Cerebellum (tissue), 4 donors: ENCODE measurements at places on chromosomes 7 and 10.

DNA sequence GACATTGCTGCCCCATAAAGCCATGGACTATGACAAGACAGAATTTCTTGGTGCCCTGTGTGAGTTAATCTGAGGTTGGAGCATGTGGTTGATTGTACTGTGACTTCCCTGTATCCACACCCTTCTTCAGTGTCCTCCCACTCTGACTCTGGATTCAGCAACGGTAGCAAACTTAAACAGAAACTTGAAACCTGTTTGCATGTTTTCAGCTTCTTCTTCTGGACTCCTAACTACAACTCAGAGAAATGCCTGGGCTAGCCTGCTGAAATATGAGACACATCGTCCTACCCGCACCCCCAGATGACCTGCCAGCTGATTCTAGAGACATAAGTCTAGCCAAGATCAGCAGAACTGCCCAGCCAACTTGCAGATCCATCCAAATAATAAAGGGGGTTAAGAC, 78.4 kb downstream of the IPMK start:
- no peak for DNase-seq

DNA sequence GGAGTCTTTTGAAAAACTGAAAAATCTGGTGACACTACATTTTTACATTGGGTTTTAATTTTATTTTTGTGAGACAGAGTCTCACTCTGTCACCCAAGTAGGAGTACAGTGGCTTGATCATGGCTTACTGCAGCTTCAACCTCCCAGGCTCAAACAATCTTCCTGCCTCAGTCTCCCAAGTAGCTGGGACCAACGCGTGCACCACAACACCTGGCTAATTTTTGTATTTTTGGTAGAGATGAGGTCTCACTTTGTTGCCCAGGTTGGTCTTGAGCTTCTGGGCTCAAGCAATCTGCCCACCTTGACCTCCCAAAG, 11.5 kb downstream of the MPLKIP start:
- no peak for DNase-seq

DNA sequence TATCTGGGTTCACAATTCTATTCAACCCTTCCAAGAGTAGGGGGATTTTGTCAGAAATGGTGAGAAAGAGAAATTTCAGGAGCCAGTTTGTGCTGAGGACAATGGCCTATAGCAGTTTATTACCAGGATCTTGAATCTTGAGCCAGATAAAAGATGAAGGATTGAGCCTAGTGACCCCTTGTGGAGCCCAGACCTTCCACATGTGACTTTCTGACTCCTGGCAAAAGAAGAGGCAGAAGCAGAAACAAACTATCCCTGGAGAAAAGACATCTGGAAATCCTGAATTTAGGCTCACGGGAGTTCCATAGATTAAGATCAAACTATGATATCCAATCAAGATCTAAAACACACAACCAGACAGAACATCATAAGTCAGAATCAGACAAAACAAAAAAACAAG, 60.9 kb upstream of the CHRM2 start:
- DNase-seq: no peak

DNA sequence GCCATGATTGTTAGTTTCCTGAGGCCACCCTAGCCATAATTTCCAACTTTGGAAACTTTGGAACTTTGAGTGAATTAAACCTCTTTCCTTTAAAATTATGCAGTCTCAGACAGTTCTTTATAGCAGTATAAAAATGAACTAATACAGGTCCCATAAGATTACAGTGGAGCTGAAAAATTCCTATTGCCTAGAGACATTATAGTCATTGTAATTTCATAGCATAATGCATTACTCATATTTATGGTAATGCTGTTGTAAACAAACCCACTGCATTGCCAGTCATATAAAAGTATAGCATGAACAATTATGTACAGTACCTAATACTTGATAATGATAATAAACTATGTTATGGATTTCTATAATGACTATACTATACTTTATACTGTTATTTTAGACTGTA, 88.0 kb upstream of the TMEM229A start:
- no peak for DNase-seq

- DNase-seq: no peak
Observed at GRCh38 chr10:17647326-17647725, 3.4 kb downstream of the STAM start.

- no peak for DNase-seq
Observed at GRCh38 chr7:70303780-70304179, 705.5 kb downstream of the AUTS2 start.

- DNase-seq: peak; percentile 14
Observed at GRCh38 chr7:35908331-35909216, 107.7 kb downstream of the SEPTIN7 start.

GRCh38 chr7:47942132-47942531, 6.1 kb downstream of the PKD1L1 start:
- DNase-seq: no peak

DNA sequence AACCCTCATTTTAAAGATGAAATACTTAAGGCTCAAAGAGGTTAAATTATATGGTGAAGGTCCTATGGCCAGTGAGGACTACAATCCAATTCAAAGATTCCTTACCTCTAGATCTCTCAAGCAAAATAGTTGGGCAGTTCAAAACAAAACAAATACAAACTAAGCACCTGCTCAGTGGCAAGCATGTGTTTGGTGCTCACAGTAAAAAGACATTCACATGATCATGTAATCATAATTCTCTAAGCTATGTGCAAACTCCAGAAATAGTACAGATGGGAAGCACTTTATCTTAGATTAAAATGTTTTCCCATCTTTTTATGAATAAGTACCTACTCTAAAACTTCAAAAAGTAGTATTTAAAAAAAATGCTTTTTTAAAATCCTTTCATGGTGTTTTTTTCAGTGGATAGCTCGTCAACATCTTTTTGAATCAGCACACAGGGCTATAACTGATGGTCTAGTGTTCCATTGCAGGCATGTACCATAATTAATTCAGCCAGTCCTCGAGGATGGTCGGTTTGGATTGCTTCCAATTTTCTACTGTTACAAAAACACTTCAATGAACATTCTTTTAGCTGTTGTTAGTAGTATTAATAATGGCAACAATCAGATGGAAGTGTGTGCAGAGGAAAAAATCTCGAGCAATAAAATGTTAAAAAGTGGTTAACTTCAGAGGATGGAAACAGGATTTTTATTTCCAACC, 58.4 kb downstream of the CHCHD3 start:
- DNase-seq: no peak

DNA sequence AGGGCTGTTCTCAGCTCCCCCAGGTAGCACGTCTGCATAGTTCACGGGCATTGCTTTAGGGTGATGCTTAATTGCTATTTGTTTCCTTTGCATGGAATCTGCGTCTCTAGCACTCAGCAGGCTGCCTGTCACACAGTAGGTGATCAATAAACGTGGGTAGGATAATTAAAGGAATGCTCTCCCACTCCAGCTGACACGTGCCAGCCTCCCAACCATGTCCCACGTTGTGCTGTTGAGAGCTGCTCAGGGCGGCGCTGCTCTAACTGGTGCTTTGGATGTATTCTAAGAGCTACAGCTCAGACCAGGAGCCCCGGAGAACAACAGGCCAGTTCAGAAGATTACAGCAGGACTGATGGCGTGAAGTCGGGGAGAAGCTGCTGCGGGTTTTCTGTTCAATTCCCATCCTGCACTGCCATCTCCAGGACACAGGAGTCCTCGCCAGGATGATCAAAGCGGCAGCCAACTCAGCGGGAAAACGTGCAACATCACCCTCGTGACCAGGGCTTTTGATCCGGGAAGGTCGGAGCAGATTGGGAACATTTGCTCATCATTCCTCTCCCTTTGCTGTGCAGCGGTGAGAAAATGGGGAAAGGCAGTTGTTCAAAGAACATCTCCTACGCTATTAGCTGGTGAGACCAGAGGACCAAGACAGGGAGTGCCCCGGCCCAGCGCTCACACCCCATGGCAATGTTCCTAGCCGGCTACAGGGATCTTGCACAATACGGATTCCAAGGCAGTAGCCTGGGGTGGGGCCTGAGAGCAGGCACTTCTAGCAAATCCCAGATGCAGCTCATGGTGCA, 50.5 kb upstream of the FOXK1 start:
- peak; percentile 79 for DNase-seq

- DNase-seq: no peak
Observed at GRCh38 chr7:43377196-43377960, 205.5 kb upstream of the STK17A start.

- no peak for DNase-seq
Observed at GRCh38 chr10:109762555-109762954, 160.8 kb downstream of the XPNPEP1 start.
